SHP77 treated with DMSO at 0.1 percent for 48 hours (cell line): ENCODE measurements at places on chromosomes 1 and 21.
A peak's percentile ranks its signal among the peaks of the same experiment; 100 is the strongest.

- DNase-seq, result no peak
Observed at GRCh38 chr1:216607067-216607697, 116.0 kb downstream of the ESRRG start.

- no peak for DNase-seq
Observed at GRCh38 chr1:92705446-92705845, 79.5 kb downstream of the EVI5 start.

- no peak for DNase-seq
Observed at GRCh38 chr21:46163380-46163779, 8.0 kb upstream of the FTCD start.

DNA sequence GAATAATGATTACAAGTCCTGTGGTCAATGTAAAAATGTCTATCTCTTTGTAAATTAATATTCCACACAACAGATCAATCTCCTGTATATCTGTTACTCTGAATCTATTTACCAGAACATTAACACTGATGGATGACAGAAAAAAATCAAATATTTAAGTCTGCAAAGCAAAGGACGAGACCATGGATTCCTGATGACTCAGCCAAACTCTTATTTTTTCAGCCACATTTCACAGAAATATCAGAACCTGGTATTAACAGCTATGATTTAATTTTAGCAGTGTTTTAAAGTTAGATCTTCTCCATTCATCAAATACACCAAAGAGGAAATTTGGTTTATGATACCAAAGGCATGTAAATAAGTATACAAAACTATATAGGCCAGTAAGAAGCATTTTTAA lies 46.1 kb downstream of the FAF1 start:
- no peak for DNase-seq

DNA sequence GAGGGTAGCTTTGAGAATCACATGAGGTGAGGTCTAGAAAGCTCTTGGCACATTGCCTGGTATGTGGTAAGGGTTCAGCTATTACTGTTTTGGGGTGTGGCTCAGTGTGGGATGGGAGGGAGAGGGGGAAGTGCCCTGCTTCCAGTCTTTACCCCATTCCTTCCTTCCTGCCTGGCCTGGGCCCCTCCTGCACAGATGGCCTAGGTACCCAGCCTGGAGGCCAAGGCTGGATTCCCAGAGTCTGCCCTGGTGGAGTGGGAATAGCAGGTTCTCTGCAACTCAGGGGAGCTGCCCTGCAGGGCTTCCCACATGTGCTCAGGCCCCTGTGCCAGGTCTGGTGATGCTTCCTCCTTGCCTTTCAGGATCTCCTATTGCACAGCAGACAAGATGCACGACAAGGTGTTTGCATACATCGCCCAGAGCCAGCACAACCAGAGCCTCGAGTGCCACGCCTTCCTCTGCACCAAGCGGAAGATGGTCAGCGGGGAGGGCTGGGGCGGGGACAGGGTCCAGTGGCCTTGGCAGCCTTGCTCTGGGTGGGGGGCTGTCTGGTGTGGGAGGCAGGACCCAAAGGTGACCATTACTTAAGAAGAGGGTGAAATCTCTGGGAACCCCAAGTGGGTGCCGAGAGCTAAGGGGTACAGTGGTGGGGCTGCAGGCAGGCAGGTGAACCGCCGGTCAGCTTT lies 13.5 kb downstream of the LDLRAP1 start:
- no peak for DNase-seq

DNA sequence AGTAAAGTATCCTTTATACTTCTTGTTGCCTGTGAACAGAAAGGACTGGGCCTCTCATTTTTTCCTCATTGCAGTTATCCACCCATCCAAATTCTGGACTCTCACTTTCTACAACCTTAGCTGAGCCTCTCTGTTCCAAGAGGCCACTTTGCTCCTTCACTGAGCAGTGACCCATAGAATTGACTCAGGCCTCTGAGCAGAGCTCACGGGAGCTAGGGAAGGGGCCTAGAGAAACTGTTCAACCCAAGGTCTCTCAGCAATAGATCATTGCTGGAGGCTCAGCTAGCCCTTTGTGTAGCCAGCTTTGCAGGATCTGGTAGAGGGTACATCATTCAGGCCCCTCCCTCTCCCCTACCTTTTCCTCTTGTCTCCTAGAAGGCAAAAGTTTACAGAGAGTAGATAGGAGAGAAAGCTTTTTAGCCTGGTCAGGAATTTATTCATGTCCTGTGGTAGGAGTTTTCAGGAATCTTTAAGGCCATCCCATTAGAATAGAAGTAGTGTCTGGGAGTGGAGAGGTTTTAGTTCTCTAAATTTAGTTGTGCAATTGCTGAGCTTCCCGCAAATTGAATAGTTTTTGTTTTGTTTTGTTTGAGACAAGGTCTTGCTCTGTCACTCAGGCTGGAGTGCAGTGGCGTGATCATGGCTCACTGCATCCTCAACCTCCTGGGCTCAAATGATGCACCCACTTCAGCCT lies 6.7 kb downstream of the INTS3 start:
- no peak for DNase-seq

GRCh38 chr1:14968251-14968851 lies 185.2 kb upstream of the TMEM51 start:
- DNase-seq, result no peak

DNA sequence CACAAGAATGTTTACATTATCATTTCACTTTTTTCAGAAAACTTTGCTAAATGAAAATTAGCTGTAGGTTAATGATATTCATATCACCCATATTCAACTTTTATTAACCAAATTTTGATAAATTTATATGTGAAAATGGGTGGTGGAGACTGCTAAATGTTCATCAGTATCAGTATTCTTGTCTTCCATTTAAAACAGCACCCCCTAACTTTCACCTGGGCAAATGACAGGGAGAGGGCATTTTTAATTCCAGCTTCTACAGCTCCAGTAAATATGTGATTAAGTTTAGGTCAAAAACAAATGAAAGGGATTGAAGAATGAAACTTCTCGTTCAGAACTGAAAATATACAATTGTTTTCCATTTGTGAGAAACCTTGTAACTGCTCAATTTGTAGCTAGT lies 722.2 kb downstream of the KCNT2 start:
- DNase-seq, result no peak

DNA sequence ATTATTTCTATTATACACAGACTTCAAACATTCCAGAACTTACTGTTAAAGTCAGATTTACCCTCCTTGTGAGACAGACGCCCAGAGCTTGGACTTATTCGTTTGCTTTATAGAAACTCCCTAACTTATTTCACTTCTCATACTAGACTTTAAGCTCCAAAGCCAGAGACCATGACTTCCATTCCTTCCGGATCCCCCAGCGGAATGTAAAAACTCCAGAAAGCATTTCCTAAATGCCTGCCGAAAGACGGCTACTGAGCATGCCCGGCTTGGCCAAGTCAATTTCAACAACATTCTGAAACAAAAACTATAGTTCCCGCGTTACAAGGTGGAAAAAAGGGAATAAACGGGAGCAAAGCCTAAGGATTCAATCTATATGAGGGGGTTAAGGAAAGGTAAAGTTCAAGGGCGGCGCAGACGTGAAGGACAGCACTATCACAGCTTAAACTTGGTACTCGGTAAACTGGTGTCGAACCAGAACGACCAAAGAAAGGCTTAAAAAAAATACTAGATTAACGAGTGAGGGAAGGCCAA lies 1.1 kb downstream of the USP48 start:
- no peak for DNase-seq

GRCh38 chr1:158564608-158565007 lies 5.8 kb downstream of the OR6P1 start:
- no peak for DNase-seq

- DNase-seq, result peak; percentile 63
Observed at GRCh38 chr1:98119796-98120195, 199.0 kb upstream of the DPYD start.

- DNase-seq, result no peak
Observed at GRCh38 chr1:58727364-58727763, 27.5 kb upstream of the MYSM1 start.

DNA sequence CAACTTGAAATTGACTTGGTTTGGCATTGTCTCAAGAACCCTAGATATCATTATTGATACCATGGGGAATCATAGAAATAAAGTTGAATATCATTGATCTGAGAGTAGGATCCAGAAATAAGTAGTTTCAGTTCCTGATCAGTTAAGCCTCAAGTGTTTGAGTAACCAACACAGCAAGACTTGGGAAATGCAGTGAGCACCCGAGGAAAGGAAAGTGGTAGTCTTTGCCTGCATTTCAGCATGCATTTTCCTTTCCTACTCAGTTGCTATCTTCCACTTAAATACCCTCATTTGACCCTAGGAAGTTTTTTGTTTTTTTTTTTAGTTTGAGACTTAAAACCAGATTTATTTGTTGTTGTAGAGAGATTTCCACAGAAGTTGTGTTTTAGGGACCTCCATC lies 18.9 kb downstream of the CLEC20A start:
- DNase-seq, result no peak

- no peak for DNase-seq
Observed at GRCh38 chr1:151011154-151011850, 3.1 kb downstream of the PRUNE1 start.

GRCh38 chr1:3455670-3456448 lies 1.4 kb downstream of the ARHGEF16 start:
- DNase-seq, result no peak

GRCh38 chr1:198856601-198857000 lies 217.8 kb downstream of the PTPRC start:
- DNase-seq, result no peak

- DNase-seq, result no peak
Observed at GRCh38 chr1:199265319-199265718, 626.5 kb downstream of the PTPRC start.

DNA sequence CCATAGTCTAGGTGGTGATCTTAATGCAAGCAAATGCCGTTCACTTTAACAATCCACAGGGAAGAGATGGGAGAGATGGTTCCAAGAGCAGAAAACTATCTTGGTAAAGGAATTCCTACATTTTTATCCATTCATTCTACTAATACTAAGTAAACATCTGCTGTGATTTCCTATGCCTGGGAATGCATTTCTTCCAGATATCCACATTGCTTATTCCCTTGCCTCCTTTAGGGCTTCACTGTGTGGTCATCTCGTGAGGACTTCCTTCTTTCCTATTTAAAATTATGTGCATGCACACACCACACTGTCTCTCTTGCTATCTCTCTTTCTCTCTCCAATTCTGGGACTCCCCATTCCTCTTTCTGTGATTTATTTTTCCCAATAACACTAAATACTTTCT lies 199.0 kb upstream of the C1orf105 start:
- no peak for DNase-seq

GRCh38 chr1:246417813-246418564 lies 89.1 kb downstream of the SMYD3 start:
- no peak for DNase-seq

GRCh38 chr1:154736841-154737240 lies 128.9 kb upstream of the ADAR start:
- no peak for DNase-seq

GRCh38 chr1:184747089-184747955 lies 7.3 kb downstream of the EDEM3 start:
- no peak for DNase-seq

DNA sequence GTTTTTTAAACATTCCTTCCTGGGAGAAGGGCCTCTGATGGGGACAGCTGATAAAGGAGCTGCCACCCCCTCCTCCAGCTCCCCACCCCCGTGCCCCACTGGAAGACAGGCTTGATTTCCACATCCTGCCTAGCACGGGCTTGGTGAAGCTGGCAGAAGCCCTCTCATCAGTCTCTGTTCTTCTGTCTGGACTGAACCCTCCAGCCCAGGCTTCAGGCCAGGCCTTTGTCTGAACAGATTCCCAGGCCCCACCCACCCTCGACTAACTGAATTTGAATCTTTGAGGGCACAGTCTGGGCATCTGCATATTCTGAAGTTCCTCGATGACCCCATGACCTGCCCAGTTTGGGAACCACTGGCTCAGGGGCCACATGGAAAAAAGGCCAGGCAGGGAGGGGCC lies 75.3 kb downstream of the CD58 start:
- DNase-seq, result no peak

DNA sequence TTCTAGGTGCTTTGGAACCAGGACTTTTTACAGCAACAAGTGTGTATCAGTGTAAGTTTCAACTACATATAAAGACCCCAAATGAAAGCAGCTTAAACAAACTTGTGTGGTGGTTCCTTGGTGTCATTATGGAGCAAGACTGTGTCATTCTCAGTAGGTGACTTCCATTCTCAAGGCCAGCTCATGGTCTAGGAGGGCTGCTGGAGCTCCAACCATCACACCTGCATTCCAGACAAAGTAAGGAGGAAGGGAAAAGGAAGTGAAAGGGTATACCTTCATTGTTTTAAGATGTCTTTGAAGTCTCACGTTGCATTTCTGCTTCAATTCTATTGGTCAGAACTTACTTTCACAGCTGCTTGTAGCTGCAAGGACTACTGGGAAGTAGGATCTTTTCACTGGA lies 188.6 kb downstream of the C1orf94 start:
- no peak for DNase-seq

GRCh38 chr21:46146856-46147255 lies 8.5 kb downstream of the FTCD start:
- DNase-seq, result no peak

DNA sequence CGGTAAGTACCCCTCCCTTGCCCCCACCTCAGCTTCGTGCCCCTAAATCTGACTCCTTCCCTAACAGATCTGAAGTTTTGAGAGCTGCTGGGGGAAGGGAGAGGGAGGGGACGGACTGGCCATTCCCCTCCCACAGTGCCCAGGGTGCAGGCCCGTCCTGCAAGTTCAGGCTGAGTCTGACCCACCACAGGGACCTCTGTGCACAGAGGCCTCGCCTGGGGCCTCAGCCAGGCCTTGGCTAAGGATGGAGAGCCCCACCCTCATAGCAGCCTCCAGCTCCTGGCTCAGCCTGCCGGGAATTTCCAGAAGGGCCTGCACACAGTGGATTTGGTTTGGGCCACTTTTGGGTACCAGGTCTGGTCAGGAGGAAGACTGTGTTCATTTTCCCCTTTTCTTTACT lies 31.2 kb upstream of the TNFRSF1B start:
- no peak for DNase-seq

GRCh38 chr1:39107341-39108290 lies 81.5 kb downstream of the NDUFS5 start:
- DNase-seq, result no peak

GRCh38 chr1:2241820-2242219 lies 13.7 kb downstream of the SKI start:
- DNase-seq, result no peak

- no peak for DNase-seq
Observed at GRCh38 chr1:59511476-59512465, 214.9 kb downstream of the FGGY start.

DNA sequence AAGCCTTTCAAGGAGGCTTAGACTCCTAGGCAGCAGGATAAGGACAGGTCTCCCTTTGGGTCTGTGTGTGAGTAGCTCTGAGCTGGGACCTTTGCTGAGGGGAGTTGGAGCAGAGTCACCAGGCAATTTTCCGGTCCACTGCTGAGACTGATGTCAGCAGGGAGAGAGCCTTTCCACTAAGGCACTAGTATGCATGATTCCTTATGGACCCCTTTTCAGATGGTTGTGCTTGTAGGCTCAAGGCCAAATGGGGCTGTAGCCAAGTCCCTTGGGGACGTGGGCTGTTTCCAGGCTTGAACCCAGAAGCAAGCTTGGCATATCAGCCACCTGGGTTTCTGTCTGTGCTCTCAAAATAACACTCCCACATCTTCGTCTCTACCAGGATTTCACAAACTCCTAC lies 73.0 kb downstream of the CCDC18 start:
- DNase-seq, result no peak

GRCh38 chr1:64864018-64864940 lies 102.1 kb downstream of the JAK1 start:
- peak; percentile 3 for DNase-seq
